Thoracic aorta endothelial cell (primary cell): ENCODE measurements at places on chromosomes 6 and 20. TPM values are rescaled to one million over a fixed set of nuclear protein-coding genes. Genes with fewer than 3 reads are reported as not detected.

The YWHAB gene
- 223 and 244 TPM in 2 replicates for total RNA-seq

The SLC17A1 gene
- not detected in 2 replicates for total RNA-seq

The KCNK15 gene
- total RNA-seq: 0.07 TPM in 1 of 2 replicates, not detected in the other

The ARHGAP40 gene
- 0.07 and 0.13 TPM in 2 replicates for total RNA-seq

The SH3BGRL2 gene
- total RNA-seq: 36.4 and 62.7 TPM in 2 replicates
